Stimulated activated CD4-positive, alpha-beta T cell treated with anti-CD3 and anti-CD28 coated beads, Interleukin-12 subunit alpha, Interleukin-12 subunit beta, amount 100 ng/mL, for 4 hours (primary cell): ENCODE measurements at places on chromosomes 16 and 17.

DNA sequence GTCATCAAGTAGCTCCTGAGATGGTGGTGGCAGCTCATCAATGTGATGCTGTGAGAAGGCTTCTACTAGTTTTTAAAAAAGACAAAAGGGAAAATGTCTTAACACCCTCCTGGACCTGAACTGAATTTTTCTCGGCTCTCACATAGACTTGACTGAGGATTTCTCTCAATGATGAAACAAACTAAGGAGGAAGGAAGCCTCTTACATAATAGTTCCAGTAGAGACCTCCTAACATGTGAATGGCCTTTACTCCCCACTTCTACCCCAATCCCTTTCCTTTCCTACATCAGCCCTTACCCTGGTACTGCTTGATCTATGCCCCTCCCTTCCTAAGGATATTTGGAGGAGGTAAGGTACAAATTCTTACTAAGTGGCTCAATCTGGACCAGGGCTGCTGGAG, 54.8 kb upstream of the MTMR4 start:
- DNase-seq: no peak

GRCh38 chr17:72766761-72767356, 325.6 kb downstream of the SLC39A11 start:
- DNase-seq: no peak

DNA sequence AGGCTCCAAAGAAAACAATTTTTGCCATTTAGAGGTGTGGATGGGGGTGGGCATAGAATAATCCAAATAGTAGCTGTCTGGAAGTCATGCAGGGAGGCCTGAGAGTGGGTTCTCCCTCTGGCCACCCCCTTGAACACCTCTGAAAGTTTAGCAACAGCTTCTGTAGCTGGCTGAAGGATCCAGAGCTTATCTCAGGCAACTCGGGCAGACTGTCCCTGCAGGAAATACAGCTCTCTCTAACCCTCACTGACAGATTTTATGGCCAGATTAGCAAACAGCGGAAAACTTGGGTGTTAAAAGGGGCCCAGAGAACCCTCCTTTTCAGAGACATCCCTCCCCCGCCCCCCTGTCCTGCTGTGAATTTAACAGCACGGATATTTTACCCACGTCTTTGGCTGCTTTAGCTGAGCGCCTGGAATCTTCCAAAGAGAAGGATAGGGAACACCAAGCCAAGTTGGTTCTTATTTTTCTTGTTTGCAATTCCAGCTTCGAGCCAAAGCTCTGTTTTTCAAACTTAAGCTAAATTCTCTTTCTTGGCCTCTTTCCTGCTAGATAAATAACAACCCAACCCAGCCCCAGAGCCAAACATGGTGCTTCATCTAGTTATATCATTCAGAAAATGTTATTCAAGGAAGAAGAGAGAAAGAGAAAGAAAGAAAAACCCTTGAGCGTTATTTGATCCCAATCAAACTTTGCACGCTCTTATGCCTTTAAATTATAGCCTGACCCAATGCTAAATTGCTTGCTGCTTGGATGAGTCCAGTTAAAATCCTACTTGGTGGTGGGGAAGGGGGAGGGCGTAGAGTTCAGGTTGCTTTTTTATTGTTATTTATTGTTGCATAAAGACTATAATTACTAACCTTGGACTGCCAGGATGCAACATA, 2.3 kb upstream of the HOXB2 start:
- no peak for DNase-seq

- no peak for DNase-seq
These were observed 35.0 kb downstream of the JPH3 start for GRCh38 chr16:87637357-87637756.

DNA sequence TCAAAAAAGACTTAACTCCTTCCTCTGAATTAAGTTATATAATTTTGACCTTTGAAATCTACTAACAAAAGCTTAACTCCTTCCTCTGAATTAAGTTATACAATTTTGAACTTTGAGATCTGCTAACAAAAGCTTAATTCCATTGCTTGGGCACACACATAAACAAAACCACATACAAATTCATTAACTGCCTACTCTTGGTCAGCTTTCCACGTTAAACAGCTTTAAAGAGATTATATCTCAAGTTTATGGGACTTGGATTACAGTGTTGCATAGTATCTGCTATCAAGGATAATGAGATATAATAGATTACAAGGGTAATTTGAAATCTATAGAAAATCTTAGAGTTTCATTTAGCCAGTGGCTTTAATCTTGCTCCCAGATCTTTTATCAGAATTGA, 23.5 kb downstream of the COX10 start:
- no peak for DNase-seq

DNA sequence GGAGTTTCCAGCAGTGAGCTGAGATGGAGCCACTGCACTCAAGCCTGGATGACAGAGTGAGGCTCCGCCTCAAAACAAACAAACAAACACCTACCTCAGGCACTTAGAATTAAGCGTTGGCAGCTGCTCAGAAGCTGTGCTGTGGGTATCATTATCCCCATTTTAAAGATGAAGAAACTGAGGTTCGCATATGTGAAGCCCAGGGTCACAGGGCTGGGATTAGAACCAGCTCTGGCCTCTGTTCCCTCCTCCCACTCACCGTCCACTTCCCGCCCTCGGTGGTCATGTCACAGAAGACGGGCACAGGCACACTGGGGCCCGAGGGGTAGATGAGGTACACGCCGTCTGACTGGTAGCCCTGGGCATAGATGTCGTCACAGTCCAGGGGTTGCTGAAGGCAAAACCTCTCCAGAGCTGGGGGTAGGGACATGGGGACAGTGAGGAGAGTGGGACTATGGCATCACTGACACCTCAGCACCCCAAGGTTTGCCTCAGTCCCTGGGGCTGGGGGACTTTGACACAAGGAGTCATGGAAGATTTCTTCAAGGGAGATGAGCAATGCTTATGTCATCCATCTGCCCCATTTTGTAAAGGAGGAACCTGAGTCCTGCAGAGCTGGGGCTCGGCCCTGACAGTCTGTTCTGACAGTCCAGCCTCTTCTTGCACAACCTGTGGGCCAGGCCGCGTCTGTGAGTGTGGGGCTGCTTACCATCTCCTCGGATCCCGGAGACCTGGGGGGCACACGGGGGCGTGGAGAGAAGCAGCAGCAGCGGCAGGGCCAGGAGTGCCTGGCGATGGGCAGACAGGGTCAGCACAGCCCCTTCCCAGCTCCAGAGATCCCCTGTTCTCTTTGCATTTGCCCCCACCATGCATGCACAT, 700 bp downstream of the MFAP4 start:
- no peak for DNase-seq

DNA sequence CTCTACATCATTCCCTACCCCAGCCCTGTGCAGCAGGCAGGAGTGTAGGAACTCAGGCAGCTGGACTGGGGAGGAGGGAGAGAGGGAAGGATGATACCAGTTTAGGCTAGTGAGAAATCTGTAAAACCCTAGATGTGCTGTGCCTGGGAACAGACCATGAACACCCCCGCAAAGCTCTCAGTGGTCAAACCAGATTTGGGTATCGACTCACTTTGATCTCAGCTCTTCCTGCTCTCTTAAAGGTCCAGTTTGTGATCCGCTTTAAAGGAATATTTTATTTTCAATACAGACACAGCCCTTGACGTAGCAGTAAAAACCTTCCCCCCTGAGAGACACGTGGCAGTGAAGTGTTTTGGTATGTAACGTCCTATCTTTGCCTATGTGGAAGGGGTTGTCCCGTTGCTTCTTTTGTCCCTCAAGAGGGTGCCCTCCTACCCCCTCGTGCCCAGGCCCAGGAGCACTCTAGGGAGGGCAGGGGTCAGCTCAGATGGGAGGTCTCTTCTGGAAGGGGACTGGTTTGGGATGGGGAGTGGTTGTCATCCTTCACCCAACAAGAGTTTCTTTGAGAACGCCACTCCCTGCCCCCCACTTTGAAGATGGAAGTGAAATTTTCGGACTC, 19.3 kb upstream of the TBX2 start:
- DNase-seq: no peak

DNA sequence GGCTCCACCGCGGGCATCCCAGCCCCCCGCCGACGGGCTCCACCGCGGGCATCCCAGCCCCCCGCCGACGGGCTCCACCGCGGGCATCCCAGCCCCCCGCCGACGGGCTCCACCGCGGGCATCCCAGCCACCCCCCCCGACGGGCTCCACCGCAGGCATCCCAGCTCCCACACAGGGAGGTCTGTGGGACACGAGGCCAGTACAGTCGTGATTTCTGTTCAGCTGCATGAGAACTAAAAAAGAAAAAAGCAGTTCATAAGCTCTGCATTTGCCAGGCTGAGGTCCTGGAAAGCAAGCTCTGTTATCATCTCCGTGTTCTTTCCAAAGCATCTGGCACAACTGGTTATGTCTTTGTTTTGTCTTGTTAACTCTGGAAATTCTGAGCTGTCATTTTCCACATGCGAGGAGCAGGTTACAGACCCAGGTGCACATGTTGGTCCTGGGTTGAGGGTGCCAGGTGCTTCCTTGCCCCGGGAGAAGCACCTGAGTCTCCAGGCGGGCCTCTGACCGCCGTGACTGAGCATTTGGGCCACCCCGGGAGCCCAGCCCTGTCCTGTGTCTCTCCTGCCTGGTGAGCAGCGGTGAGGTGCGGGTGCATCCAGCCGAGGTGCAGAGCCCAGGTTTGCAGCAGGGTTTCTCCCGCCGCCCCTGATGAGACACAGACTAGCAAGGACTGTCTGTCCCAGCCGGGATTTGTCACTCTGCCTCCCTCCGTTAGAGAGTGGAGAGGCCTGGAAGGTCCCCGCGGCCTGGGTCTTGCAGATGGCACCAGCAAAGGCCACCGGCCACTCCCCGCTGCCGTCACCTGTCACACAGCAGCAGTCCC, 9.9 kb upstream of the WFIKKN1 start:
- no peak for DNase-seq

- DNase-seq: no peak
These were observed 594 bp upstream of the CARHSP1 start for GRCh38 chr16:8869212-8869987.

DNA sequence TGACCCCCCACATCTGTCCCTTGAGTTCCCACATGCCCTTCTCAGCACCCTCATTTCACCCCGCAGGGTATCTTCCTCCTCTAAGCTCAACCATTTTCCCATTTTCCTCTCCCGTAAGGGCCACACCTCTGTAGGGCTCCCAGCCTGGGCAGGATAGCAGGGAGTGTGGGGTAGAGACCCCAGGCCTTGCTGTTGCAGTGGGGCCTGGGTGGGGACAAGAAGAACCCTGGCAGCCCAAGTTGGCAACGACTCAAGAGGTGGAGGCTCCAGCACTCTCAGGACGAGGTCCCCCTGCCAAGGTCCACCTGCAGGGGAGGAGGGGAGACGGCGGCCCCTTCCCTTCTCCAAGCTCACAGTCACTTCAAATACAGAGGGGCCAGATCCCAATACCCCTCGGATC, 2.0 kb upstream of the TMEM92 start:
- DNase-seq: no peak

DNA sequence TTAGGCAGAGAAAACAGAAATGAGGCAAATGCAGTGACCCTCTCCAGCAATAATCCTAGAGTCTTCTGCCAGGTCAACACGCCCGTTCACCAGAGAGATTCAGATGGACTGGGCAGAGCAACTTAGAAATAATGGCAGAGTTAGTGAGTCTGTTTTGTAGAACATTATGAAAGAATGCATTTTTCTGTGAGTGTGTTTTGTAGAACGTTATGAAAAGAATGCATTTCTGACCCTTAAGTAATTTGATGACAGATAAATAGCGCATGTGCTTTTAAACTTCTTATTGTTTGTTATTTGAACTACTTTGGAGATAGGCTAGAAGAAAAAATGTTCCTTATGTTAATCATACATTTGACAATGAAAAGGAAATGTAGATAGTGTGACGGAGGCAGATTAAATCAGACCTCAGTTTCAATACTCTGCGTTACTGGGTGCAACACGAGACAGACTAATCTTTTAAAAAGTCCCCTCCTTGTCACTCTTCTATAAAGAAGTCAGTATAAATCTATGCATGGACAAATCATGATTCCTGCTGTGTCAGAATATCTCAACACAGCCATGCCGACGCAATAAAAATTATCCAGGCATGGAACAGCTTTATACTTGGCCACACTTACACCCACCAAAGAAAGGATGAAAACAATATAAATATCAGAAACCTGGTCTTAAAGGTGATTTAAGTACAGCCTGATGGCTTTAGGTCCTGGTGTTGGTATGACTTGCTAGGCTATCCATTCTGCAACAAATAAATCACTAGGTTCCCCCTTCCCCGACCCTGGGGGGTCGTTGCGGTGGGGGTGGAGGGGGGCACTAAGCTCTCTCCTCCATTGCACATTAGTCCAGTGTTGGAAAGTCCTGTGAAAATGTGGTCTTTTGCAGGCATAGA, 47.8 kb downstream of the MARCHF10 start:
- DNase-seq: no peak

DNA sequence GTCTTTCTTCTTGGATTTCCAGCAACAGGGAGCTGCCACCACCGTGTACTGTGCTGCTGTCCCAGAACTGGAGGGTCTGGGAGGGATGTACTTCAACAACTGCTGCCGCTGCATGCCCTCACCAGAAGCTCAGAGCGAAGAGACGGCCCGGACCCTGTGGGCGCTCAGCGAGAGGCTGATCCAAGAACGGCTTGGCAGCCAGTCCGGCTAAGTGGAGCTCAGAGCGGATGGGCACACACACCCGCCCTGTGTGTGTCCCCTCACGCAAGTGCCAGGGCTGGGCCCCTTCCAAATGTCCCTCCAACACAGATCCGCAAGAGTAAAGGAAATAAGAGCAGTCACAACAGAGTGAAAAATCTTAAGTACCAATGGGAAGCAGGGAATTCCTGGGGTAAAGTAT, 389.0 kb downstream of the MAF start:
- no peak for DNase-seq

GRCh38 chr16:48523415-48524204, 86.4 kb downstream of the N4BP1 start:
- DNase-seq: no peak

- DNase-seq: no peak
These were observed 109.4 kb downstream of the CDK5R1 start for GRCh38 chr17:32596206-32596605.

- no peak for DNase-seq
These were observed 6.4 kb downstream of the NFE2L1 start for GRCh38 chr17:48054238-48055185.

GRCh38 chr16:81808933-81809480, 29.9 kb downstream of the PLCG2 start:
- DNase-seq: no peak

- no peak for DNase-seq
These were observed 54.6 kb upstream of the ACSF3 start for GRCh38 chr16:89038811-89039735.

DNA sequence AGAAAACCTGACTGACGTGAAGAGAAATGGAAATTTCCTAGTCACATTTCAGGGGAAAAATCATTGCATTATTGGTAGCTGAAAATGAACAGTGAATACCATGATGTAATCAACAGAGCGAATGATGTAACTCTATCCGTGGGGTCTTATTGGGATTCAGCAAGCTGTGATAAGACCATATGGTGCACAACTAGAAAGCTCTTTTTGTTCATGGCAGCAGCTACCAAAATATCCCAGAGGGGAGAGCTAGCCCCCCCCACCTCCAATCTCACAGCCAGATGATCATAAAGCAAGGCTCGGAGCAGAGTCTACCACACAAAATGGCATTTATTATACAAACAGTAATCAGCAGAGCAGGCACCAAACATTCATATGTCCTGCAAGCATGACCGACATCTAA, 22.2 kb upstream of the DNAH17 start:
- no peak for DNase-seq
